ENCODE measurements at places on chromosomes 3 and 15.

GRCh38 chr15:98997312-98997711 lies 10.3 kb downstream of the PGPEP1L start:
- no peak for DNase-seq

GRCh38 chr15:39596358-39597051 lies 15.6 kb downstream of the THBS1 start:
- no peak for DNase-seq

DNA sequence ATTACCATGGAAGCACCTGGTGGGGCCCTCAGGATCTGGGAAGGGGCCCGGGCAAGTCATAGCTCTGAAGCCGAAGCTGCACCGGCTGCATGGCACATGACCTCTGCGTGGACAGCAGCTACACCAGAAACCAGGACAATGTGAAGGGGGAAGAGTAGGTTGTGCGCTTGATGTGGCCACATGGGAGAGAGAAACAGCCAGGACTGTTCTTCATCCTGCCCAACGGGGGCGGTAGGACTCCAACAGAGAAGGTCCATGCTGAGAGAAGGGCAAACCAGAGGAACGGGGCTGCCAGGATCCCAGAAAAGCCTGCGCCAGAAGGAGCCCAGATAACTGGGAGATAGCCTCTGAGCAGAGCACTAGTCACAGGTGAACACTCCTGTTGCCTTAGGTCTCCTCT lies 54.9 kb upstream of the PRR20G start:
- no peak for DNase-seq

DNA sequence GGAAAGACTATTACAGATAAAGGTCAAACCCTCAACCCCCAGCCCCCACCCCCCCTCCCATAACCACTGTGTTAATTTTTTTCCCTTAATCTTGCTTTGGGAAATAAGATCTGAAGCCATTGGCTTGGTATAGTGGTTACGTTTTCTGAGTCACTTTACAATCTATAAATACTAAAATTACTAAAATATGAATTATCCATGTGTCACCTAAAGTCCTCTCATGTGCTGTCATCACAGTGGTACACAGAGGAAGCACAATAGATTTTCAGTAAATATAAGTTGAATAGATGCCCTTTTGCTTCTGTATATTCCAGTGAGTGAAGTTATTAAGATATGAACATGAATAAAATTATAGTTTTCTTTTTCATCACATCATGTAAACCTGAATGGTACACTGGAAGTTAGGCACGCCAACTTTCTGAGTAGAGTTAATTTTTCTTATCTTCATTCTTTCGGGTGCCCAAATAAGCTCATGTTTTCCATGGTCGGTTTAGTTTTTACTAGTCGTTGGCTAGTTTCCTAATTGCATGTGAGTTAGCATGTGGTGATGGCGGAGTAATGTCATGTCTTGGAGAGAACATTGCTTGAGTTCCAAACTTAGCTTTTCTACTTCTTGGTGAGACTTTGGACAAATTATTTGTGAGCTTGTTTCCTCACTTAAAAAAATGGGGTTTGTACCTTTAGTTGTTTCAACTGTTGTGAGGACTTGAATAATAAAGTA lies 11.5 kb downstream of the PPP4R2 start:
- DNase-seq = no peak

- DNase-seq = no peak
Measured at GRCh38 chr3:139772539-139773500, 95.0 kb upstream of the NMNAT3 start.

DNA sequence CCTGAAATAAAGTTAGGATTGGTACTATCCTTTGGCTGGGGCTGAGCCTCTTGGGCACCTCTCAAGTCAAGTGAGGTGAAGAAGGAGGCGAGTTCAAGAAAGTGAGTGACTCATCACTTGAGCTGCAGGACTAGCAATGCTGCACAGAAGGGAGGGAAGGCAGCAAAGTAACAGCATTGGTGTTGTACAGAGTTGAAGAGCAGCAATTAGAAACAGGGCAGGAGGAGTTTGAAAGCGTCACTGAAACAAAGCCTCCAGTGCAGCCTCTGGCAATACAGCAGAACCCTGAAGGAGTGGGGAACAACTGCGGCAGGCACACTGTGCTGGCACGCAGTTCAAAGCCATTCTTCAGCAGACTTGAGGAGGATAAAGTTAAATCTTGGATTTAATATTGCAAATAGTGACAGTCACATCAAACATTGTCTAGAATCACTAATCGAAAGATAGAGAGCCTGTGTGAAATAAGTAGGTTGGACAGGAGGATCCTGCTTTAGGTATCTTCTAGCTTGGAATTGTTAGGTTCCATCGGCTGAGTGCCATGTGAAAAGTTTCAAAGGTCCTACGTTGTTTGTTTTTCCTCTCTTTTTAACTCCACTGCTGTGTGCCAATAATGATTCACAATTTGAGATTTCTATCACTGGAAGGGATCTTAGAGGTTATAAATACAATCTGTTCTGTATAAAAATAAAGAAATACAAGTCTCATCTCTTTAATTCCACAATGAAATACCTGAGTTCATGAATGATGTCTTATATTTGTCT lies 479.8 kb downstream of the NAALADL2 start:
- DNase-seq = no peak

GRCh38 chr15:34818526-34818925 lies 23.2 kb upstream of the ACTC1 start:
- DNase-seq = no peak

GRCh38 chr3:7964899-7965298 lies 536.7 kb upstream of the LMCD1 start:
- no peak for DNase-seq

DNA sequence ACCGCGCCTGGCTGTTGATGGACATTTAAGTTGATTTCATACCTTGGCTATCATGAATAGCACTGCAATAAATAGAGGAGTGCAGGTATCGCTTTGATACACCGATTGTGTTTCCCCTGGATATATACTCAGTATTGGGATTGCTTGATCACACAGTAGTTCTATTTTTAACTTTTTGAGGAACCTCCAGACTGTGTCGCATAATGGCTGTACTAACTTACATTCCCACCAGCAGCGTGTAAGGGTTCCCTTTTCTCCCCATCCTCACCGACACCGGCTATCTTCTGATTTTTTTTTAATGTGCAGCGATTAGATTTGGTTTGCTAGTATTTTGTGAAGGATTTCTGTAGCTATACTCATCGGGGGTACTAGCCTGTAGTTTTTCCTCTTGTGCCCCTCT lies 16.0 kb downstream of the RUBCN start:
- DNase-seq = no peak

DNA sequence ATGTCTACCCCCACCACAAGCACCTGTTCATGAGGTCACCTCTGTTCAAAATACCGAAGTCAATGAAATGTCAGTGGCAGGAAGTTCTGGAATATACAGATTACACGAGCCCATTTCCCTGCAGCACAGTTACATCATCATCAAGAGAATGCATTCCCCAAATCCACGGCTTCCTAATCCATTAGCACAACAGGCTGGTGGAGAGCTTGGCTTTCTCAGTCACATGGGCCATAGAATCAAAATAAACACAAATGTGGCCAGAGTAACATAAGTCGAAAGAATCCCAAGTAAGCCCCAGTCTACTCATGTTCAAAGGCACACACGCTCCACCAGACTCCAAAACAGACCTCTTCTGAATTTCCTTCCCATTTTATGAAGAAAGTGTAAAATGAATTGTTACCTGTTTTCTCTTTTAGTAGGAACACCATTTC lies 419.3 kb downstream of the MAGI1 start:
- peak; percentile 5 for DNase-seq

DNA sequence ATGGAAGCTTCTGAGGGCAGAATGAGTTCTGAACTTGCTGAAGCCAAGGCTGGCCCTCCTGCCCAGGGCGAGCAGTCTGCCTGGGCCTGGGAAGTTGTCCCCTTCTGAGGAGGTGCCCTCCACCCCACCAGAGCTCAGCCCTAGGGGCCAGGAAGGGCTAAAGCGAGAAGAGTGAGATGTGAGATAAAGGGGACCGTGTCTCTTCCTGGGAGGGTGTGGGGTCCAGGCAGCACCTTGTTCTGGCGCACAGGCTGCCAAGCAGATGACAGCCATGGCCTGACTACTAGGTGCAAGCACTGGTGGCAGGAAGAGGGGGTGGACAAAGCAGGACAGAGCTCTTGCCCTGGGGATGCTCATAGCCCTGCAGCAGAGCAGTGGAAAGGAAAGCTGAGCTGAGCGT lies 3.7 kb downstream of the PAK6 start:
- DNase-seq = no peak

- DNase-seq = no peak
Measured at GRCh38 chr3:62171789-62172188, 201.6 kb downstream of the FEZF2 start.

GRCh38 chr15:94524565-94524964 lies 293.2 kb downstream of the MCTP2 start:
- no peak for DNase-seq

DNA sequence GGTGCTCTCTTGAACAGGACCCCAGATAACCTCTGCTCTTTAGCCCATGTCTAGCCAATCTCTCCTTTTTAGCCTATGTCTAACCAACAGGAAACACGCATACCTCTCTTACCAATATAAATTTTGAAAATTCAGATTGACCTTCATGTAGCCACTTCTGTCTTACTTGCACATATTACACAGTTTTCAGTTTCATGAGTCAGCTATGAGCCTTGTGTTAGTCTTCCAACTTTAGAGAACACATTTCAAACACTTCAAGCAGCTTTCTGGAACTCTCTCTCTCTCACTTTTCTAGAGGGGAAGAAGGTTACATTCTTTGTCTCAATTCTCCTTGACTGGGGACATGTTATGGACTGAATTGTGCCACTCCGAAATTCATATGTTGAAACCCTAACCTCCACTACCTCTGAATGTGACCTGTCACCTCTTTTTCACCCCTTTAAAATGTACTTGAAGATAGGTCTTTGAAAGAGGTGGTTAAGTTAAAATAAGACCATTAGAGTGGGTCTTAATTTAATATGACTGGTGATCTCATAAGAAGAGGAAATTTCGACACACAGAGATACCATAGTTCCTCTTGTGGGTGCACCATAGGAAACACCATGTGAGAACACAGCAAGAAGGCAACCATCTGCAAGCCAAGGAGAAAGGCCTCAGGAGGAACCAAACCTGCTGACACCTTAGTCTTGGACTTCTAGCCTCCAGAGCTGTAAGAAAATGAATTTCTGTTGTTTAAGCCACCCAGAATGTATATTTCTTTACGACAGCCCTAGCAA lies 480.3 kb upstream of the ALCAM start:
- DNase-seq = no peak

DNA sequence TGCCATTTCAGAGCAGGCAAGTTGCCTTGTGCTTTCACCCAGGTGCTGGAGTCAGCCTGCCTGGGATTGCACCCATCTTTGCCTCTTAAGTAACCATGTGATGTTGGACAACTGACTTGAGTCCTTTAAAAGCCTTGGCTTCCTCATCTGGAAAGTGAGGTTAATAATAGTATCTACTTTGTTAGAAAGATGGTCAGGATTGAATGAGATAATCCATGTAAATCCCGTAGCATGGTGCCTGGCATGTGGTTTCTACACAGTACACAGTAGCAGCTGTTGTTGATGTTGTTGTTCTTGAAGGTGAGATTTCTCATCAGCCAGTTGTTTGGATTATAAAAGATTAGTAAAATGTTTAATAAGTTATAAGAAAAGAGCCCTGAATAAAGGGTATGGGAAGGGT lies 48.8 kb downstream of the PSMD6 start:
- no peak for DNase-seq

DNA sequence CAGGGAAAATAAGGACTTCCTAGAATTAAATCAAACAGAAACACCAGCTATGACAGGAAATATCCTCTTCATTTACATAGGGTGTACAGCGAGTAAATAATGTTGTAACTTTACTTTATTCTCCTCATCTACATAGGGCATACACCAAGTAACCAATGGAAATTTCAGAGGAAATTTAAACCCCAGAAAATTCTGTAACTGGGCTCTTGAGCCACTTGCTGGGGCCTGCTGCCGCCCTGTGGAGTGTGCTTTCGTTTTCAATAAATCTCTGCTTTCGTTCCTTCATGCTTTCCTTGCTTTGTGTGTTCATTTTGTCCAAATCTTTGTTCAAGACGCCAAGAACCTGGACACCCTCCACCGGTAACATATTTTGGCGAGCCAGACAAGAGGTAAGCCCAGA lies 990.4 kb upstream of the CADM2 start:
- DNase-seq = no peak

- DNase-seq = no peak
Measured at GRCh38 chr3:14950274-14950673, 2.9 kb downstream of the NR2C2 start.

DNA sequence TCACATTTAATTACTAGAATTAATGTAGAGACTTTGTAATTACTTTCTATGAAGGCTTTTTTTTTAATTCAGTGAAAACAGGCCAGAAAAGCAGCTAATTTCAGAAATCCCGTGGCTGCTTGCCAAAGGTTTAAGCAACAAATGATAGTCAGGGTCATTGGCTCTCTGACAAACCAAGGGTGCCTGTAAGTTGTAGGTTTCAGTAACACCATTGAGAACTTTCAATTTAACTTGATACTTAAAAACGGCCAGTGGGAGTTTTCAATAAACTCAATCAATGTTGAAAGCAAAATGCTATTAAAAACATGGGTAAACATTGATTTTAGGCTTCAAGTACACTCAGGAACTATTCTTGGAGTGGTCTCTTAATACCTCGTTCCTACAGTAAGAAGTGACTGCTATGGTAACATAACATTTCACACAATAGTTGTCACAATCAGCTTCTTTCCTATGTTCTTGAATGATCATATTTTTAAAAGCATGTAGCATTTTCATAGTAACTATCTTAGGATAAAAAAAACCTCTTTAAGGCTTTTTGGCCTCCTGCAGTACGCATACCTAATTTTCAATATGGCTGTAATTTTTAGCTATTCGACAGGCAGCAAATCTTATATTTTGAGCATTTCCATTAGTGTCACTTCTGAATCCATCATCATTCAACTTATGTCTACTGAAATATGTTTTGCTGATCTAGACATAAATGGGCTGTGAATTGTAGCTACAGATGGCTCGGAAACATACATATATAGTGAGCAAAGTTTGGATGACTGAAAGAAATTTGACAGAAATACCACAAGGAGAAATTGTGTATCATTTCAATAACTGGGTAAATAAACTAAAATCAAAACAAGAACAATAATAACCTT lies 592.1 kb upstream of the GBE1 start:
- peak; percentile 76 for DNase-seq

DNA sequence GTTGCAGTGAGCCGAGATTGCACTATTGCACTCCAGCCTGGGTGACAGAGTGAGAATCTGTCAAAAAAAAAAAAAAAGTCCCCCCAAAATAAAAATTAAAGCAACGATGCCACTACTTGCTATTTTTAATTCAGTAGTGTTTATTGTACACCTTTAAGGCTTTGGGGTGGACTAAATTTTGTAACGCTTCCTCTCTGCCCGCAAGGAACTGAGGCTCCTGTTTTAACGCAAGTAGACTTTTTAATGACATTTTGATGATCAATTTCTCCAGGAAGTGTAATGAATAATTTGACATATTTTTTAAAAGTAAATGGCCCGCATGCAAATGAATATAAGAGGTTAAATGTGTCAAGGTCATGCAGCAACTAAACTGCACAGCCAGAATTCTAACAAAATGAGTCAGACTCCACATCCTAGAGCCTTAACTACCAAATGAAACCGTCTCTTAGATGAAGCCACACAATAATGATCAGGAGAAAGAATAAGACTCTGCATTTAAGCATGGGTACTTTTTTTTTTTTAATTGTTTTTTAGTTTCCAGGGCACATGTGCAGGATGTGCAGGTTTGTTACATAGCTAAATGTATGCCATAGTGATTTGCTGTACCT lies 96.8 kb upstream of the LMOD3 start:
- no peak for DNase-seq
